ENCODE measurements at places on chromosomes 2 and 18.
A peak's percentile ranks its signal among the peaks of the same experiment; 100 is the strongest.

DNA sequence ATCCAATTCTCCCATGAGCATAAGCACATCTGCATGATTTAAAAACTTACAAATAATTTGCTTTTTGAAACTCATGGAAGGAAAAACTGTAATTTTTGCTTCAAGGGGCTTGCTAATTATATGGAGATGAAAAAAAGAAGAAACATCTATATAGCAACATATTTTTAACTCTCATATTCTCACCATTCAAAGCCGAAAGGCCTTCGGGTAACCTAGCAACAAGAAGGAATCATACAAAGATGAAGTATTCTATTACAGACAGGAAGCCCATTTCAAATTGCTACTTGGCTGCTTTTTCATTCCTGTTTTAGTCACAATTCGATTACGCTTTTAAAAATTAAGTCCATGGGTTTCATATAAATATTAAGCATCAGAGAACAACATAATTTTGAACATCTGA is 39.2 kb upstream of the RNU4ATAC start:
- peak; percentile 21 for DNase-seq

DNA sequence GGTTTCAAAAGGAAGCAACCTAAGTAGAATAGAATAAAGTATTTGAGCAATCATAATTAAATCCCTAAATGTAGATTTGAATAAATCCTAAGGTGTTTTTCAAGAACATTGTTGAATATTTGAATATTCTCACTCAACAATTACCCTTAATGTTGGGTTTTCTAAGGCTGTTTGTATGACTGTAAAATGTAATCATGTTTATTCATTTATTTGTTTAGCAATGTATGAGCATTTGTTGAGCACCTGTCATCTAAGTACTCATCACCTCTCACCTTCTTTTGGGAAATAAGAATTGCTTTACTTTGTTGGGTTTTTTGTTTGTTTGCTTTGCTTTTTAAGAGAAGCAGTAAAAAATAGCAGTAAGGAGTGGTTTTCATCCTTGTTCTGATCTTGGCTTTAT is 66.0 kb downstream of the MAPRE2 start:
- DNase-seq, result no peak

- DNase-seq, result peak; percentile 1
Observed at GRCh38 chr18:21242780-21243401, 859 bp downstream of the GREB1L start.

DNA sequence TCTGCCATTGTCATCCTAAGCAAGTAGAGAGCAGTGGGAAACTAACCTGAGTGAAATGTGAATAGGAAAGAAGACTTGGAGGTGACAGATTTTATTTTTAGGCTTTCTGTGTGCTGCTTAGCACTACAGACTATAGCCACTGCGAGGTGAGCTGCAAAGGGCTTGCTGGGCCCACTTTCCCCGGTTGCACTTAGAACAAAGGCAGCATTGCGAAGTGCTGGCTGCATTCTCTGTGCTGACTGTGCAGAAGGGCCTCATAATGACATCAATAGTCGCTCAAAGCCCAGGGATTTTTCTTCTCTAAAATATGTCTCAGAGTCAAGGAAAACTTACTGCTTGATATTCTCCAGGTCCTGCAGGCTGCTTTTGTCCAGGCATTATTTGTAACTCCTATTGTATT is 592.1 kb downstream of the TDRD15 start:
- DNase-seq, result no peak

- peak; percentile 5 for DNase-seq
Observed at GRCh38 chr2:97995026-97995733, 568 bp downstream of the TMEM131 start.

DNA sequence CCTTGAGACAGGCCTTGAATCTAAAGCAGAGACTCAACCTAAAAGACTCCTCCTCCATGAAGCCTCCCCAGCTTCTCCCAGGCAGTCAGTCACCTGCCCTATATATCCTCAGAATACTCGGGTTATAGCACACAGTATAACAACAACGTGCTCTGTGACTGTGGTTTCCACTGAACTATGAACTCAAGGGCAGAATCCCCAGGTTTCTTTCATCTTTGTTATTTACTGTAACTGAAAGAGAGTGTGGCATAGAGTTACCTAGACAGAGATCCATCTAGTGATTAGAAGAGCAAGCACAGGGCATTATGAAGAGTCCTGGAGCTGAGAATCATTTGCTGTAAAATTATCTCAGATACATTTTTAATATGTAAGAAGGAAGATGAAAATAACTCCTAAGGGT is 281.6 kb upstream of the ZNF521 start:
- no peak for DNase-seq

- no peak for DNase-seq
Observed at GRCh38 chr2:211722928-211723327, 815.7 kb downstream of the ERBB4 start.

GRCh38 chr2:227411320-227411989 is 23.7 kb upstream of the SCYGR1 start:
- no peak for DNase-seq

DNA sequence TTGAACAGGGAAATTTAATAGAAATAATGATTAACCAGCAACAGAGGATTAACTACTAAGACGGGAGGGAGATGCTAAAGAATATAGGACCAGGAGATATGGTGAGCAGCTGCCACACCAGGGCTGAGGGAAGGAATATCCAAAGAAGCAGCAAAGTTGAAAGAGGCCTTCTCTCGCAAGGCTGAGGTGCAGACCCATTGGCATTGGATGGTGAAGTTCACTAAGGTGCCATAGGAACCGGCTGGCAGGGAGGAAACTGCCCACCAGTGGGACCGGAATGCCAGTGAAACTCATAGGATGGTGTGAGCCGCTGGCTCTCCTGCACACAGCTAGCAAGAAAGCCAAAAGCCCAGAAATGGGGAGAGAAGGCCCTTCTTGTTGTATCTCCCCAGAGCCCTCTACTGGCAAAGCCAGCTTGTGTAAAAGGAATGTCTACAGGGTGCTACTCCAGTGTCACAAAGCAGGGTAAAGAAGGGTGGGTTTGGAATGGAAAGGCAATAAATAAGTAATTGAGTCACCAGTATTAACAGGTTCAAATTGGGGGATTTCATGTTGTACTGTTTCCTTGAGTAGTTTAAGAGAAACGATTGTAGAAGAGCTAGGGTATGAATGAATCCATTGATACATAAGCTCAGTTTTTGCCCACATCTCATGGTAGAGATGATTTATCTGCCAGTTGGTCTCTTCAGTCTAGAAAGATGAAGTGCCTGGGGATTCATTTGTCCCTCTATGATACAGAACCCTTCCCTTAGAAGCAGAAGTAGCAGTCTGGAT is 36.0 kb downstream of the FARP2 start:
- no peak for DNase-seq

GRCh38 chr18:24561369-24561965 is 101.0 kb downstream of the HRH4 start:
- DNase-seq, result no peak

- DNase-seq, result peak; percentile 5
Observed at GRCh38 chr18:68314403-68314802, 400.5 kb downstream of the TMX3 start.

DNA sequence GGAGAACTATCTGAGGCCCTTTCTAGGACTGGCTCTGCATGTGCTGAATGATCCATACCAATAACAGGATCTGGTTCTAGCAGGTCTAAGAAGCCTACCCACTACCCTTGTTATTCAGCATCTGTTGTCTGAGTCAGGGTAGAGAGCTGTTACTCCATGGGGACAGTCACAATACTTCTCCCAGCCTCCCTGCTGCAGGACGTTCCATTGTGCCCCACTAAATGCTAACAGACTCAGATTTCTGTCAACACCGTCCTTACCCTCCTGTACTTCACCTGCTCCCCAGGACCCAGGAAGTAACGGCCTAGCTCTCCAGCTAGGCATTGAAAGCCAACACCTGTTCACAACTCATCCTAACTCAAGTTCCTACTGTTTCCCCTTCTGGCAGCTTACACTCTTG is 719.7 kb upstream of the ID2 start:
- DNase-seq, result no peak

GRCh38 chr2:127567351-127567854 is 31.9 kb downstream of the MYO7B start:
- no peak for DNase-seq

DNA sequence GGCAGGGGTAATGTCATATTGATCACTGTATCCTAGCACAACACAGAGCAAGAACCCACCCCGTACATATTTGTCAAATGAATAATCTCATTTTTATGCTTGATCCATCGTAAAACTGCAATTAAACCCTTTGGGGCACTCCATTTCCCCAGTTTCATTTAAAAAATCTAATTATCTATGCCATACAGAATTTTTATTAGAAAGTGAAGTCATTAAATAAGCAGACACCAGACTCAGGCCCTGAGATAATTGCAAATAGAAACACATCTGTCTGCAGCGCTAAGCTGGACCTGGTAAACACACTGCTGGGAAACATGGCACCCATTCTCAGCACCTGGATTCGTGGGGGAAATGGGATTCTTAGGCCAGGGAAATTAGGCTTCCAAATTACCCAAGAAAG is 5.1 kb downstream of the CYRIA start:
- no peak for DNase-seq

GRCh38 chr2:196136151-196136550 is 35.2 kb downstream of the STK17B start:
- no peak for DNase-seq

DNA sequence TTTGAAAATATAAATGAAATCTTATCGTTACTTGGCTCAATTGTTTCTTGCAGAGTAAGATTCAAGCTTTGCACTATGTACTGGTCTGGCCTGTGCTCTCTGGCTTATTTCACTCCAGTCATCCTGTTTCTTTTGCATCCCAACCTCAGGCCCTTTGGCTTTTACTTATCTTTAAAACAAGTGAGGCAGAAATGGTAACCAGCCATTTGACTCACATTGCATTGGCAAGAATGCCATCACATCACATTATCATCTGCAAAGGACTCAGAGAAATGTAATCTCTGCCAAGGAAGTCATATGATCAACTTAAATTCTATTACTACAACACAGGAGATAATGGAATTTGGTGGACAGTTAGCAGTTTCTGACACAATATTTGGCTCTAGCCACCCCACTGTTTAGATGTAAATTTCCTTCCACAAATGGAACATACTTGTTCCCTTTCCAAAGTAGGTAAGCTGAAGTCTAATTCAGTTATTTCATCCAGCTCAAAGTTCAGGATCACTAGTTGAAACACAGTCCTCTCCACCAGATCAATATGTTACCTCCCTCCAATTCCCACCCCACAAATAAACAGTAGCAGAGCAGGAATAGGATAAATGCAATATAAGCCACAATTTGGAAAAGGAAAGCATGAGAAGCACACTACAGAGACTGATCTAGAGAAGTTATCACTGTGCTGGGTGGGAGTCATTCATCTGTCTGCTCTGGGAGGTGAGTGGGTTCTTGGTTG is 65.0 kb upstream of the DSC1 start:
- DNase-seq, result no peak

DNA sequence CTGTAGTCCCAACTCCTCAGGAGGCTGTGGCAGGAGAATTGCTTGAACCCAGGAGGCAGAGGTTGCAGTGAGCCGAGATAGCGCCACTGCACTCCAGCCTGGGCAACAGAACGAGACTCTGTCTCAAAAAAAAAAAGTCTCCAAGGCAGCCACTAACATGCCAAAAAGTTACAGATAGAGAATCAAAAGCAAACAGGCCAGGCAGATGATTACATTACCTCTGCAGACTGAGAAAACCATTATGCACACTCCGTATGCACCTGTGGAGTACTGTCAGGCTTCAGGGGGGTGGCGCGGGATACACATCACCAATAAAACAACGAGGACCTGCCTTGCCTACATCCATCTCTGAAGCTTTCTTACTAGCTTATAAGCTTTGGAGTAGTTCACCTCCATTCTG is 10.3 kb downstream of the STAM2 start:
- DNase-seq, result no peak

- no peak for DNase-seq
Observed at GRCh38 chr2:238704471-238705225, 143.2 kb upstream of the TWIST2 start.

DNA sequence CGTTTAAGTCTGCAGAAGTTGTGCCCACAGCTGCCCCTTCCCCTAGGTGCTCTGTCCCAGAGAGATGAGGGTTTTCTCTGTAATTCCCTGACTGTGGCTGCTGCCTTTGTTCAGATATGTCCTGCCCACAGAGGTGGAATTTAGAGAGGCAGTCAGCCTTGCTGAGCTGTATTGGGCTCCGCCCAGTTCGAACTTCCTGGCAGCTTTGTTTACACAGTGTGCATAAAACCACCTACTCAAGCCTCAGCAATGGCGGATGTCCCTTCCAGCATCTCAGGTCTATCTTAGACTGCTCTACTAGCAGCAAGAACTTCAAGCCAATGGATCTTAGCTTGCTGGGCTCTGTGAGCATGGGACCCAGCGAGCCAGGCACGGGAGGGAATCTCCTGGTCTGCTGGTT is 48.1 kb downstream of the LHCGR start:
- no peak for DNase-seq

GRCh38 chr2:186457908-186458307 is 28.2 kb upstream of the ZC3H15 start:
- DNase-seq, result no peak

DNA sequence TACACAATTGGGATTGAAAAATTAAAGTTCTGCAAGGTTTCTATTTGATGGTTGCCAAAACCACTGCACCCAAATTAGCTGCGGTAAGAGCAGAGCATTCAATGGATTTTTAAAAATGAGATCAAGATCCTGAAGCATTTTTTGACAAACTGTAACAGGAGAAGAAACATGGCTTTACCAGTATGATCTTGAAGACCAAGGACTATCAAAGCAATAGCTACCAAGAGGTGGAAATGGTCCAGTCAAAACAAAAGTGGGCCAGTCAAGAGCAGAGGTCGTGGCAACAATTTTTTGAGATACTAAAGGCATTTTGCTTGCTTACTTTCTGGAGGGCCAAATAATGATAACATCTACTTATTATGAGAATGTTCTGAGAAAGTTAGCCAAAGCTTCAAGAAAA is 186.8 kb downstream of the RDH14 start:
- DNase-seq, result peak; percentile 34

- no peak for DNase-seq
Observed at GRCh38 chr2:12881952-12882351, 165.2 kb downstream of the TRIB2 start.

DNA sequence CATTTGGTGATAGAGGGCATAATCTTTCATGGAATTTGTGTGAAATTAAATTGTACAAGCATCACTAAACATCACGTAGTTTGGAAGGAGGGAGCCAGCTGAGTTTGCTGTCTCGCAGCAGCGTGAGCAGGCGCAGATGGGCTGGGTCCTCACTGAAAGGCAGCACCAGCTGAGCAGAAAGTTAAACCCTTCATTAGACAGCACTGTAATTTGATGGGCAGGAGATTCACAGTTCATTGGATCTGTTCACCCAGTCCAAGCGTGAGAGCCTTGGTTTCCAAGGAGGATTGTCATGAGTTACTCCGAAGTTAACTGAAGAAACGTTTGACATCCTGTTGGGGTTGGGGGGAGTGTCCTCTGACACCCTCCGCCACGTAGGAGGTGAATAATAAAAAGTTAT is 89.8 kb upstream of the NFATC1 start:
- DNase-seq, result no peak

DNA sequence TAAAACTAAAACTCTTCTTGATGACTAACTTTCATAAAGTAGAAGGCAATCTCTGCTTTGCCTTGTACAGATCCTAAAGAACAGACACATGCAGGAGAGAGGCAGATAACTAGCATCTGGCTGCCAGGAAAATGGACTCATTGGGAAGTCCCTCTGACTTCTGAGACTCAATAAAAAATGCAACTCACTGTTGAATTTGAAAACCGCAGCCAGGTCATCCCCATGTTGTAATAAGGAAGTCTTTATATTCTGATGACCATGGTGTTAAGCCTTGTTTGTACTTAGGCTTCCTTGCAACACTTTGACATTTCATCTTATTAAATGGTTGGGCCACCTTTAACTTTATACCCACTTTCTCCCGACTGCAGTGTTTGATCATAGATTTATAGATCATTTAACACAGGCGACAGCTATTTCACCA is 375.1 kb upstream of the KCNH7 start:
- peak; percentile 66 for DNase-seq

- DNase-seq, result no peak
Observed at GRCh38 chr2:27823135-27823534, 51.6 kb downstream of the MRPL33 start.
